Effector memory CD4-positive, alpha-beta T cell (primary cell): ENCODE measurements at places on chromosomes 6 and 20.

DNA sequence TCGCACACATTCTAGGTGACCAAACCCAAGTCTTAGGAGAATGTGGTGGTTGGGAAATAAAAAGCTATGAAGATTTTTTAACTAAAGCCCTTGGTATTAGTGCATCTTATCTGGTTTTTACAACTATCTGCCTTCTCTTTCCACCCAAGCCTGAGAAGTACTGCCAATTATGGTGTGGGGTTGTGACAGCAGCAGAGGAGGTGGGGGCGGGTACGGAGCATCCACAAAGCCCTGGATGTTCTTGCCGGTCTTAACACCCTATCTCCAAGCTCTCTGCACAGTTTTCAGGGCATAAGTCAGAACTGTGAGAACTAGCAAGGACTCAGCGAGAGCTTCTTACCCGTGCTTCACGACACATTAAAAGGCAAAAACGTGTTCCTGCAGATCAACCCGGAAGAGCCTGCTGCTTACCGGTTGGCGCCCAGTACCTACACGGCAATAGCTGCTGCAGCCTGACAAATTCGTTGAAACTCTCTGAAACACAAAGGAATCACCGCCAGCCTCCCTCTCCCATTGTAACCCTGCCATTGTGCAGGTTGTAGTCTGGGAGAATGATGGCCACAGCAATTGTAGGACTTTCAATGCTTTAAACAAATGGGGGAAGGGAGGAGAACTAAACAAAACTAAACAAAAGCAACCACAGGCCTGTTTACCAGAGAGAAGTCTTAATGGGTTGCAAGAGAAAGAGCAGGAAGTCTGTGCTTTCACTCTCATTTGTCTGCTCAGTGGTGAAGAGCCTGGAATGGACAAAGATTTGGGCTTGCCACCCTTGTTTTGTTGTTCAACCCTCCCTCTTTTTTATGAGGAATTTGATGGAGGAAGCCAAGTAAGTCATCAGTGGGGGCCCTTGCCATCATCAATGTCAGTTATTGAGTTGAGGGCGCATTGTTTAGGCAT is 461.0 kb upstream of the JARID2 start:
- no peaks in the 10 kb centered on the region for H3K4me1 ChIP-seq
- H3K27me3 ChIP-seq, result no peaks in the 10 kb centered on the region
- no peak overlapping the region for H3K27ac ChIP-seq
- no peaks in the 10 kb centered on the region for H3K36me3 ChIP-seq
- DNase-seq, result no peak
- H3K4me3 ChIP-seq, result peak overlapping the region; percentile 24

GRCh38 chr6:150940941-150941340 is 75.4 kb downstream of the MTHFD1L start:
- H3K27me3 ChIP-seq, result no peaks in the 10 kb centered on the region
- DNase-seq, result no peak
- H3K36me3 ChIP-seq, result no peaks in the 10 kb centered on the region
- H3K4me1 ChIP-seq, result no peaks in the 10 kb centered on the region
- H3K27ac ChIP-seq, result no peak overlapping the region

GRCh38 chr6:122361314-122361979 is 38.0 kb upstream of the HSF2 start:
- DNase-seq, result no peak
- H3K36me3 ChIP-seq, result no peaks in the 10 kb centered on the region
- no peaks in the 10 kb centered on the region for H3K4me1 ChIP-seq

- H3K4me3 ChIP-seq, result no peak overlapping the region
- H3K4me1 ChIP-seq, result no peaks in the 10 kb centered on the region
- no peaks in the 10 kb centered on the region for H3K36me3 ChIP-seq
- no peaks in the 10 kb centered on the region for H3K27me3 ChIP-seq
- no peak overlapping the region for H3K27ac ChIP-seq
- DNase-seq, result no peak
These were observed 14.9 kb upstream of the MAPRE1 start for GRCh38 chr20:32804817-32805216.

- H3K36me3 ChIP-seq, result no peaks in the 10 kb centered on the region
- H3K27me3 ChIP-seq, result no peaks in the 10 kb centered on the region
- H3K4me3 ChIP-seq, result no peak overlapping the region
- no peak for DNase-seq
These were observed 6.2 kb upstream of the BANF2 start for GRCh38 chr20:17693444-17694001.

DNA sequence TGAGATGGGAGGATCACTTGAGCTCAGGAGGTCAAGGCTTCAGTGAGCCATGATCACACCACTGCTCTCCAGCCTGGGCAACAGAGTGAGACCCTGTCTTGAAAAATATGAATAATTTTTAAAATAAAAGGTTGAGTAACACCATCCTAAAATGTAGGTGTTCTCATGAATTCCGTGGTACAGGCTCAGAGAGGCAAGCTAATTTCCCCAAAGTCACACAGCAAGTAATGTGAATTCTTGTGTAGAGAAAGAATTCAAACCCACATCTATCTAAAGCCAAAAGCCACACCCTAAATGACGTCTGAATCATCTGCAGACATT is 80.5 kb downstream of the ZNF217 start:
- no peaks in the 10 kb centered on the region for H3K36me3 ChIP-seq
- H3K4me1 ChIP-seq, result no peaks in the 10 kb centered on the region
- H3K27ac ChIP-seq, result no peak overlapping the region
- no peak for DNase-seq

- H3K4me1 ChIP-seq, result no peaks in the 10 kb centered on the region
- no peaks in the 10 kb centered on the region for H3K36me3 ChIP-seq
- H3K4me3 ChIP-seq, result no peak overlapping the region
These were observed 908.5 kb upstream of the MANEA start for GRCh38 chr6:94668876-94669275.

GRCh38 chr6:53065266-53066076 is at the start of gene FBXO9:
FBXO9 (plus strand) TSS chr6:53065404; CDS start chr6:53065790, 386 bp downstream.
- H3K27ac ChIP-seq, result peak within 1 kb of the TSS; percentile 77
- H3K4me1 ChIP-seq, result peaks cover 23% of the 10 kb centered on the region

GRCh38 chr20:49851991-49852390 is 39.4 kb downstream of the SLC9A8 start:
- no peak overlapping the region for H3K27ac ChIP-seq
- no peak overlapping the region for H3K4me3 ChIP-seq
- no peaks in the 10 kb centered on the region for H3K27me3 ChIP-seq
- no peak for DNase-seq
- H3K36me3 ChIP-seq, result peaks cover 48% of the 10 kb centered on the region

DNA sequence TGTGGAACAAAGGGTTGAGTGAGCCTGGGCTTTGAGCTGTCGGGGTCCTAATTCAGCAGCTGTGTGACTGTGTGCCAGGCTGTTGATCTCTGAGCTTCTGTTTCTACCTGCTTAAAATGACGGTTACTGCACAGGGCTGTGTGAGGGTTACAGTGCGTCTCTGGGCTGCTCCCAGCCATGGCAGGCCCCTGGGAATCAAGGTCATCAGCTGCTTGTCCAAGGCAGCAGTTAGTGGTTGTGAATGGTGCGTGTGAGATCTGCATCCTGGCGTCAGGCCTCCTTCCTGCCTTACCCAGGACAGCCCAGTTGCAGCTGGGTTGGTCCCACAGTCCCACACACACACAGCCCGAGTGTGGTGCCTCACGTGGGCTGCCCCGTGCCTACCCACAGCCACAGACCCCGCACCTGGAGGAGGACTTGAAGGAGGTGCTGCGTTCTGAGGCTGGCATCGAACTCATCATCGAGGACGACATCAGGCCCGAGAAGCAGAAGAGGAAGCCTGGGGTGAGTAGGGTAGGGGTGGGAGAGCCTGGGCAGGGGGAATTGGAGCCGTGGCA is 15.6 kb downstream of the GTSF1L start:
- H3K4me3 ChIP-seq, result no peak overlapping the region
- H3K27me3 ChIP-seq, result no peaks in the 10 kb centered on the region
- H3K36me3 ChIP-seq, result no peaks in the 10 kb centered on the region
- no peak for DNase-seq
- H3K27ac ChIP-seq, result no peak overlapping the region

DNA sequence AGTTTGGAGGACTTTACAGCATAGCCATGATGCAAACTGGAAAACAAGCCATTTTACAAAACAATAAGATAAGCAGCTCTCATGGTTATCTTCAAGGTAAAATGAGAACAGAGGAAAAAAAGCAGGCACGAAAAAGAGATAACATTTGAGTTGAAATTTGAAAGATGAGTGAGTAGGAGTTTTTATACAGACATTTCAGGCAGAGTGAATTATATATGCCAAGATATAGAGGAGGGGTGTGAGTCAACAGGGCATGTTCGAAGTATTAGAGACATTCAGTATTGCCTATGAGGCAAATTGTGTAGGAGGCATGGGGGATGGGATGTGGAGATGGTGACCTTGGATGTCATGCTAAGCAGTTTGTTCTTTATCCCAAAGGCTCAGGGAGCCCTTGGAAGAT is 240.5 kb upstream of the MAN1A1 start:
- H3K4me1 ChIP-seq, result no peaks in the 10 kb centered on the region
- H3K36me3 ChIP-seq, result no peaks in the 10 kb centered on the region
- no peak overlapping the region for H3K27ac ChIP-seq
- H3K27me3 ChIP-seq, result no peaks in the 10 kb centered on the region
- no peak overlapping the region for H3K4me3 ChIP-seq

GRCh38 chr20:49668181-49668877 is 45.3 kb downstream of the B4GALT5 start:
- no peaks in the 10 kb centered on the region for H3K27me3 ChIP-seq
- DNase-seq, result peak; percentile 80
- no peaks in the 10 kb centered on the region for H3K4me1 ChIP-seq
- no peak overlapping the region for H3K4me3 ChIP-seq
- H3K27ac ChIP-seq, result peak overlapping the region; percentile 26

DNA sequence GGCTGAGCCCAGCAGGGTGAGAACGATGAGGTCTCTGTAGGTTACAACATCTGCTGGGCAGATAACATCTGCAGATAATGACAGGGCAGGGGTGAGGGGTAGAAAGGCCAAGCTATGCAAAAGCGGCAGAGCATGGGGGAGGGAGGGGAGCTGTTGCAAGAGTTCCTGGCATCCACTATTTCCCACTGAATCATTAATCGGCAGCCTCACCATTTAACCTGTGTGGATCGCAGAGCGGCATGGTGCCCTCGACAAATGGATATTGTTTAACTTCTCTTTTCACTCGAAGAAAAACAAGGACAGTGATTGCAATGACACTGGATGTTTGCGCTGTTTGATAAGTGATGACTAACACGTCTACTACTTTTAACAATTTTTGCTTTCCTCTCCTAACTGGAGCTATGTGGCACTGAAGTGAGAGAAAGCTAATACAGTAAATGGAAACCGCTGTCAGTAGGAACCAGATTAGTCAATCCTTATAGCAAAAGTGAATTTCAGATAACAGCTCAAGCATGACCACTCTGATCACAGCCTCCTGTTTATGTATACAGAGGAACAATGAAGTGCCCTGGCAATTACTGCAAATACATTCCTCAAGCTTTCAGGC is 381.5 kb downstream of the TFAP2A start:
- H3K27me3 ChIP-seq, result no peaks in the 10 kb centered on the region
- no peak overlapping the region for H3K27ac ChIP-seq
- H3K36me3 ChIP-seq, result no peaks in the 10 kb centered on the region
- DNase-seq, result no peak
- no peak overlapping the region for H3K4me3 ChIP-seq

- no peaks in the 10 kb centered on the region for H3K36me3 ChIP-seq
- H3K27me3 ChIP-seq, result no peaks in the 10 kb centered on the region
- DNase-seq, result no peak
- H3K4me1 ChIP-seq, result no peaks in the 10 kb centered on the region
- H3K27ac ChIP-seq, result no peak overlapping the region
These were observed 99.9 kb downstream of the L3MBTL3 start for GRCh38 chr6:130118236-130118635.

- no peak overlapping the region for H3K27ac ChIP-seq
These were observed 57.1 kb downstream of the CDH22 start for GRCh38 chr20:46251211-46251673.

DNA sequence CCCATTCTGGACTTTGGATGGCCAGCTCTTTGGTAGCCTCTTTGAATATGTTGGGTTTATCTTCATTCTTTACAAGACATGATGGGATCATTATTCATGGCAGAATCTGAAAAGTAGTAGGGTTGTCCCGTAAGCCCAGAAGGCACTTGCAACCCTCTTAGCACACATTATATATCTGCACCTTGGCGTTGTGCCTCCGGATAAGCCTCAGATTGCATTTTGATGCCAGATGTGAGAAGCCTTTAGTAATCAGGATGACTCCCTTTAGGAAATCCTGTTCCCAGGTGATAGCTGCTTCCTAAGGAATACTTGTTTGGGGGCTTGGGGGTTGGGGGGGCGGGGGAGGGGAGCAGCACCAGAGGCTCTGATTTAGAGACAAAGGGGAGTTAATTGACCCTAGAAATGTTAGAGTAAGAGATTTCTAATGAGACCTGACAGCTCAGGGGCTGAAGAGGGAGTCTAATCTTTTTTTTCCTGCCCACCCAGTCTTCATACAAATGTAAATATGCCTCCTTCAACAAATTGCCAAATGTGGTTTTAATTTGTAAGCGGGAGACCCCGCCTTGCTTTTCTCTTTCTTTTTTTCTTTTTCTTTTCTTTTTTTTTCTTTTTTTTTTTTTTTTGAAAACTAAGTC is 55.1 kb downstream of the JAG1 start:
- no peak overlapping the region for H3K27ac ChIP-seq
- no peak overlapping the region for H3K4me3 ChIP-seq
- H3K4me1 ChIP-seq, result no peaks in the 10 kb centered on the region
- no peak for DNase-seq

DNA sequence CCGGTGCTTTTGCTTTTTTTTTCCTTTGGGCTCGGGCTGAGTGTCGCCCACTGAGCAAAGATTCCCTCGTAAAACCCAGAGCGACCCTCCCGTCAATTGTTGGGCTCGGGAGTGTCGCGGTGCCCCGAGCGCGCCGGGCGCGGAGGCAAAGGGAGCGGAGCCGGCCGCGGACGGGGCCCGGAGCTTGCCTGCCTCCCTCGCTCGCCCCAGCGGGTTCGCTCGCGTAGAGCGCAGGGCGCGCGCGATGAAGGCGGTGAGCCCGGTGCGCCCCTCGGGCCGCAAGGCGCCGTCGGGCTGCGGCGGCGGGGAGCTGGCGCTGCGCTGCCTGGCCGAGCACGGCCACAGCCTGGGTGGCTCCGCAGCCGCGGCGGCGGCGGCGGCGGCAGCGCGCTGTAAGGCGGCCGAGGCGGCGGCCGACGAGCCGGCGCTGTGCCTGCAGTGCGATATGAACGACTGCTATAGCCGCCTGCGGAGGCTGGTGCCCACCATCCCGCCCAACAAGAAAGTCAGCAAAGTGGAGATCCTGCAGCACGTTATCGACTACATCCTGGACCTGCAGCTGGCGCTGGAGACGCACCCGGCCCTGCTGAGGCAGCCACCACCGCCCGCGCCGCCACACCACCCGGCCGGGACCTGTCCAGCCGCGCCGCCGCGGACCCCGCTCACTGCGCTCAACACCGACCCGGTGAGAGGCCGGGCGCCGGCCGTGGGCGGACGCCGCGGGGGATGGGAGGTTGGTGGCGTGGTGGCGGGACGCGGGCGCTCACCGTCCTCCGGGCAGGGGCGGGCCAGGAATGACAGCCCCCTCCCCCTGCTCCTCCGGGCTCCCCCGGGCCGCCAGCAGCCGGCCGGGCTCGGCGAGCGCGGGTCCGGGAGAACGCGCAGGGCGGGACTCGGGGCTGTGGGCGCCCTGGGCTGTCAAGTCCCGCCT is 606 bp downstream of the ID4 start:
- no peaks in the 10 kb centered on the region for H3K4me1 ChIP-seq
- no peak overlapping the region for H3K27ac ChIP-seq
- H3K4me3 ChIP-seq, result no peak overlapping the region
- no peaks in the 10 kb centered on the region for H3K36me3 ChIP-seq
- H3K27me3 ChIP-seq, result no peaks in the 10 kb centered on the region
